ENCODE measurements at places on chromosomes 1 and 21.
A peak's percentile ranks its signal among the peaks of the same experiment; 100 is the strongest.

DNA sequence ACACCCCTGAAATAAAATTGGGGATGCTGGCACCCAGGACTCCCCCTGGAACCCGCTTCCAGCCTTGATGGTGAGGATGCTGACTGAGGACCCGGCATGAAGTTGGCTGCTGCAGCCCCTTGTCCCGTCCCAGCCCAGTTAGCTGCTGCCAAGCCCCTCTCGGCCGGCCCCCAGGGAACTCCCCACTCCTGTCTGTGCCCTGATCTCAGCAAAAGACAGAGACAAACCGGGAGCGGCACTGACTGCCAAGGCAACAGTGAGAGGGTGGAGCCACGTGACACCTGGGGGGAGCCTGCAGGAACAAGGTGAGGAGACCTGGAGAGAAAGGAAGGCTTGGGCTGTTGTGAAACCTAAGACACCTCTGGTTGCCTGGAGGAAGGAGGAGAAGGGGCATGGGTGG lies 24.7 kb downstream of the CASZ1 start:
- no peak for DNase-seq

DNA sequence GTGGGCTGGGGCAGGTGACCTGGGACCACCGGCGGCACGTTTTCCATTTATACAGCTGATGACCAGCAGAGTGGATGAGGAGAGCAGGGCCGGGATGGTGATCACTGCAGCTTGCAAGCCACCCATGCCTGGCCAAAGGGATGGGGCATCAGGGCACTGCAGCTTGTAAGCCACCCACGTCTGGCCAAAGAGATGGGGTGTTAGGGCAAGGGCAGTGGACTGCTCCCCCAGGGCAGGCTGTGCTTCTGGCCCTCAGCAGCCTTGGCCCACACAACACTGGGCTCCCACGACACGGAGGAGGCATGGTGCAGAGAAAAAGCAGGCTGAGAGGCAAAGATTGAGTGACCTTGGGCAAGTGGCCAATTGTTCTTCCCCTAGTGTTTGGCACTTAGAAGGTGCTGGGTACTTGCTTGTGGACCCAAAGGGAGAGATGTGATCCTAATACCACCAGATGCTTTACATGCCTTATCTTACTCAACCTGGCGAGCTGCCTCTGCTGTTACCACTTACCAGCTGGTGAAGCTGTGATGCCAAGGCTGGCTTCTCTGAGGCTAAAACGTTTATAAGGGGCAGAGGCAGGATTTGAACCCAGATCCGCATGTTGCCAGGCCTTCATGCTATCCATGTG lies 48.3 kb downstream of the TRIM62 start:
- no peak for DNase-seq

- DNase-seq, result no peak
Measured at GRCh38 chr1:44576456-44577150, 97.7 kb downstream of the TMEM53 start.

DNA sequence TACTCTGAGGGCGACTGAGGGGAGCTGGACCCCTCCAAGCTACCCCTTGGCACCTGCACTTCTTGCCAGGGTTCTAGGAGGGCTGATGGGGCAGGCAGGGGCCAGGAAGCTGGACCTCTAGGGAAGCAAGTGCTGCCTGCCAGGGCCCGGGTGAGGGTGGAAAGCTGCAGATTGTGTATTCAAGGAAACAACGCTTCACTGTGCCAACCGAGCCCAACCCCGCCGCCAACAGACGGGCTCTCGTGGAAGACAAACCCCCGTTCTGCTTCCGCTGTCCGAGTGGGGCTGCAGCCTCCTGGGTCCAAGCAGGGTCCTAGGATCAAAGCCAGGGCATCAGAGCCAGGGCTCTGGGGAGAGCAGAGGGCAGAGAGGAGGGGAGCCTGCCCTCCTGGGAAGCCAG lies 3.2 kb downstream of the EFHD2 start:
- no peak for DNase-seq

GRCh38 chr1:50742523-50742922 lies 217.5 kb downstream of the FAF1 start:
- DNase-seq, result no peak

- DNase-seq, result no peak
Measured at GRCh38 chr1:22500471-22500870, 48.8 kb downstream of the ZBTB40 start.

DNA sequence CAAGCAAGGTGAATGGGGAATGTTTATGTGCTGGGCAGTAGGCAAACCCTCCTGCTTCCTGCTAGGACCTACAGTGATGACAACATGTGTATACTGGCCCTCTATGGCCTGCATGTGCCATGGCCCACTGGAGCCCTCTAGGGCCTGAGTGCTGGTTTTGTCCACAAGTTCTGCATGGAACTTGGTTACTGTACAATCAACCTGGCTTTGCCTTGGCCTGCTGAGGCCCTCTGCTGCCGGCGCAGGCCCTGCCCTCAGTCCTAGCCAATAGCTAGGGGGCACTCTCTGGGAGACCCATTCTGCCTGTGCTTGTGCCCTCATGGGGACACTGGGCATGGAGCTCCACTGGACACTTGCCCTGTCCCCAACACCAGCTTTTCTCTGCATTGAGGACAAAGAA lies 138.6 kb upstream of the NGF start:
- DNase-seq, result no peak

- no peak for DNase-seq
Measured at GRCh38 chr1:4598561-4598960, 55.8 kb upstream of the AJAP1 start.

- DNase-seq, result no peak
Measured at GRCh38 chr1:167703557-167703956, 18.2 kb upstream of the MPZL1 start.

- no peak for DNase-seq
Measured at GRCh38 chr21:15728046-15728445, 1.7 kb upstream of the USP25 start.

GRCh38 chr1:35452106-35452774 lies 105.0 kb downstream of the KIAA0319L start:
- DNase-seq, result no peak

- DNase-seq, result no peak
Measured at GRCh38 chr1:237702161-237702560, 188.6 kb downstream of the ZP4 start.

GRCh38 chr1:203172184-203173010 lies 3.2 kb downstream of the MYBPH start:
- peak; percentile 51 for DNase-seq

DNA sequence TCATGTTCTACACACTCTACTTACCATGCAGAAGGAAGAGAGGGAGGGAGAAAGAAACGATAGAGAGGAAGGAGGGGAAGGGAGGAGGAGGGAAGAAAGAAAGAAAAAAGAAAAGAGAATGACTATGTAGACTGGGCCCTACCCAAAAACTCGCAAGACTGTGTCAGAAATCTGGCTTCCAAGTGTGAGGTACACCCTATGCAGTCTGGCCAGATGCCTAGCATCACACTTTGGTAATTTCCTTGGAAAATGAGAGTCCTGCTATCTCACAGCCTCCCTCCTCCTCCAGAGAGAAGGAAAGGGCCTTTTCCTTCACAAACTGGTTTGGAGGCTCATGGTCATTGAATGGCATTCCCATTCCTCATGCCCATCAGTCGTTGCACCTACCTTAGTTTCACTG lies 86.4 kb upstream of the LRRC8D start:
- DNase-seq, result no peak

DNA sequence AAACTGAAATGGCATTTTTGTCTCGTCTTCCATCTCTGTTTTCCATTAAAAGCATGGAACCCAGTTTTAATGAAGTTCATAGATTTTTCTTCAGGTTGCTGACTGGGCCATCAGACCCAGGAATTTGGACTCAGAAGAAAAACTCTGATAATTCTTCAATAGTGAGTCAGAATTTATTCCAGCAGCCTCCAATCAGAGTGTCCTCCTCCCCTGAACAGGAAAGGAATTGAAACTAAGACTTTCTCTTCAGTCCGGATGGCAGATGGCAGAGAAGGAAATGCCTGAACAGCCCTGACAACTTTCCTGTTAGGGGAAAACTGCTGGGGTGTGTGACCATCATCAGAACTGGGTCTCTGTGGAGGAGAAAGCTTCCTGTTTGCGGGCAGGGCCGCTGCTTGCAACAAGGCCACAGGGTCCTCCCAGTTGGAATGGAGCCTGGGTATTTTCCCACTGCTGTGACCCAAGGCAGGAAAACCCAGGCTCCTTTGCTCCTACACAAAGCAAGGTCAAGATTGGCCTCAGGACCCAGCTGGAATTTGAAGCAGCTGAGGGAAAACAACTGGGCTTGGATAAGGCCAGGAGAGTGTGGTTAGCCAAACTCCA lies 20.7 kb downstream of the CD34 start:
- no peak for DNase-seq

- peak; percentile 82 for DNase-seq
Measured at GRCh38 chr1:25796811-25797458, 3.1 kb upstream of the SELENON start.

- DNase-seq, result no peak
Measured at GRCh38 chr21:37367703-37368540, 1.3 kb downstream of the DYRK1A start.

DNA sequence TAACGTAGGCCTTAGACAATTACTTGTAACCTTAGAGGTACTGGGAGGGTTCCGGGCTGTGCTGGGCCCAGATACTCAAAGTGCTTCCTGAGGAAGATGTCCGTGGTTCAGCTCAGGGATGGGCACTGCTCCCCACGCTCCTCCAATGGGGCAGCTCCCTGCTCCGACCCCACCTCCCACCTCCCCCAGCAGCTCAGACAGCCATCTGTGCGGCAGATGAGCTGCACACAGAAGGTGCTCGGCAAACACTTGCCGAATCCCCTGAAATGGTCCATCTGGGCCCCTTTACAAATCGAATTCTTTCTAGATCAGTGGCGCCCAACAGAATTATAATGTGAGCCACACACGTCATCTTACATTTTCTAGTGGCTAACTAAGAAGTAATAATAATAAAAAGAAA lies 242.4 kb upstream of the RAB4A start:
- peak; percentile 39 for DNase-seq

- DNase-seq, result no peak
Measured at GRCh38 chr1:248686815-248687214, 15.8 kb downstream of the OR14I1 start.

GRCh38 chr1:160007577-160008200 lies 24.1 kb downstream of the PIGM start:
- DNase-seq, result peak; percentile 66

DNA sequence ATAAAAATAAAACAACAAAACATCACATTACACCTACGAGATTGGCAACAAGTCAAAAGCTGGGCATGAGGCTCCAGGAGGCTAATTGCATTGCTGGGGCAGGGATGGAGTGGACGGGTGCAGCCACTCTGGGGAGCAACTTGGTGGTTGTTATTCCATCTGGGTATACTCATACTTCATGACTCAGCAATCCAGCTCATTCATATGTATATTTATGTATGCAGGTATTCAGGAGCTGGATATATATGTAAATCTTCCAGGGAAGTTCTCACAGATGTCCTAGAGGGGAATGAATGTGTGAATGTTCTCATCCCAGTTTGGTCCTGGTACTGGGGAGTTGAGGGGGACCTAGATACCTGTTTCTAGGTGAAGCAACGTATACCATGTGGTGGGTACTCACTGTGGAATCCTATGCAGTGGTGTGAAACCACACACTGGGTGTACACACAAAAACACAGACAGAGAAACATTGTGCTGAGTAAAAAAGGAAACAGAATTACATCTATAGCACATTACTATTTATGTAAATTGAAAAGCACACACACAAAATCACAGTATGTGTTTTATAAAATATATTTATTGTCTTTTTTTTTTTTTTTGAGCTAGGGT lies 79.7 kb upstream of the RAB4A start:
- no peak for DNase-seq

DNA sequence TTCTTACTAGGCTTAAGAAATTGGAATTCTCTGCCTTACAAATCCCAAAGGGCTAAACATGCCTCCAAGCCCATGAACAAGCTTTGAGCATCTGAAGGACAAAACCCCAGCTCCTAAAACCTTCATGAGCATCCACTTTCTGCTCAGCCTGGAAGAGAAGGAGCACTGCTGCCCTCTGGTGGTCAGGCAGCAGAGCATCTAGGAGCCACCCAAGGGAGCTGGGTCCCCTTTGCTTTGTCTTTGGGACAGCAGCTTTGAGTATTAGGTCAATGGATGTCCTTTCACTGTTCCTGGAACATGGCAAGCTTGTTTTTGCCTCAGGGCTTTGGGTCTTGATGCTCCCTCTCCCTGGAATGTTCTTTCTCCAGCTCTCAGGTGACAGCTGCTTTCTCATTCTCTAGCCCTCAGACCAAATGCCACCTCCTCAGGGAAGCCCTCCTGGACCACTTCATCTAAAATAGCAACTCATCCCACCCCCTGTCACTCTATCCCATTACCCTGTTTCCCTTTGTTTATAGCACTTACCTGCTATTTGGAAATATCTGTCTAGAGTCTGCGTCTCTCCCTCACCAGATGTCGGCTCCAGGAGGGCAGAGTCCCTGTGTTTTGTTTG lies 25.7 kb downstream of the RAB7B start:
- DNase-seq, result peak; percentile 78

- no peak for DNase-seq
Measured at GRCh38 chr21:36434144-36434543, 45.8 kb downstream of the CLDN14 start.

DNA sequence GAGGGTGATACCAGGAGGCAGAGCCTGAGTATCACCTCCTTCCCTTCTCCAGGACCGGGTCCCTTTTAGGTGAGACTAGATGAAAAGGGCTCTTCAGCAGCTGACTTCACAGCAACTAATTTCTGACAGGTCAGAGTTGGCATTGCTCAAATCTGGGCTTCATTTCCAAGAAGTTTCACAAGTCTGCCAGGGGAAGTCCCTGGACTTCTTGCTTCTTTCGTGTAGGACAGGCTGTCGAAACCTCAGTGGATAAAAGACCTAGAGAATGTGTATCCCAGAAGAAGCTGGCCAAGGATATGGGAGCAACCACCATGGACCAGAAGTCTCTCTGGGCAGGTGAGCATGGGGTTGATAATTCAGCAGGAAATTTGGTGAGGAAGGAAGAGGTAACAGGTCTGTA lies at the start of gene CHI3L2:
Gene CHI3L2, plus strand, starts transcription at position 280 of the 400 bp plus-strand sequence. Its CDS starts 17 bp downstream, at position 297.
- DNase-seq, result no peak

DNA sequence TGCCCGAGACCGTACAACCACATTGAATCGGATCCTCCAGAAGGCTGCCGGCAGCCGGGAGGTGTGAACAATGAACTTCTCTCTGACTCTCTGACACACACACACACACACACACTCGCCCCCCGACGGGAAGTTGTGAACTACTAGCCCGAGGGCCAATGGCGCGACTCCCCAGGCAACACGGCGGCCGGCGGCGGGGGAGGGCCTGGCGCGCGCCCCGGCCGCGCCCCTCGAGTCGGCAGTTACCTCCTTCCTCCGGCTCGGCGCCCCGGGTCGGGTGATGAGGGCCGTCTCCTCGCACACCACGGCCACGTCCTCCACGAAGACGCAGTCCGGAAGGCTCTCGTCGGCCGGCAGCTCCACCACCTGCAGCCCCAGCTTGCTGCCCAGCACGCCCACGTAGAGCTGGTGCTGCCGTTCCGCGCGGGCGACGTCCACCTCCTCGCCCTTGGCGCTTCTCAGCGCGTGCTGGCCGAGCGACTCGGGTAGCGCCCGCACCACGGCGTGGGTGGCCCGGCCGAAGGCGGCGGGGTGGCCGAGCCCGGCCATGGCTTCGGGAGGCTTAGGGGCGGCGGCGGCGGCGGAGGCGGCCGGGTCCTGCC lies 361 bp downstream of the DDAH1 start:
- DNase-seq, result peak; percentile 67

Data from neuronal stem cell (in vitro differentiated cells).